Stimulated activated CD8-positive, alpha-beta memory T cell treated with anti-CD3 and anti-CD28 coated beads, Interleukin-15, amount 100 ng/mL, for 4 hours (primary cell): ENCODE measurements at places on chromosomes 13 and 19.

DNA sequence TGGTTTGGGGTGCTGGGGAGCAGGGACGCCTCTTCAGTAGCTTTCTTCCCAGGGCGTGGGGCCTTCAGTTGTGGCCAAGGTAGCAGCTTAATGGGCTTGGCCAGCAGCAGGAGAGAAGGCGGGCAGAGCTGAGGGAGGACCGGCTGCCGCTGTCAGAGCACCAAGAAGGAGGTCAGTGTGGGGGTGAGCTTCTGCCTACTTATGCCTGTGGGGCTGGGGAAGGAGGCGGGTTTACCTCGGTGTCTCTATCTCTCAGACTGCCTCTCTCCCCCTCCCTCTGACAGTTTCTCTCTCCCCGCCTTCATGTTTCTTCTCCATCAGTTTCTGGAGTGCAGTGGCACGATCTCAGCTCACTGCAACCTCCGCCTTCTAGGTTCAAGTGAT is at the start of gene CAPN12:
CAPN12 (minus strand) TSS at position 177 of the 384 bp plus-strand sequence. CDS start 309 bp downstream, outside the sequence.
- no peak for DNase-seq

DNA sequence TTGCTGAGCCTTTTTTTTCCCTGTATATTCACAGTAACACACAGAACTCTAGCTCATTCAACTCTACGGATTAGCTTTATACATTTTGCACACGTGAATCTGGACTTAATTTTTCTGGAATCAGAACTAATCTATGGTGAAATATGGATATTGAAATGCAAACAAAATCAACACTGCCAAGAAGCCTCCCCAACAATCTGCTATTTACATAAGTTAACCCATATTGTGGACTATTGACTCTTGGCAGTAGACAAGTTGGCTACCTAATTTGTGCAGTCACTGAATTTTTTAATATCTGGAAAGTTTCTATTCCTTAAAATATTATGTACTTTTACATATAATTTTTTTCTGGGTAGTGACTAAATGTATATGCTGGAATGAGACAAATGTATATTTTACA is 815.4 kb downstream of the PCDH17 start:
- no peak for DNase-seq

GRCh38 chr19:42285541-42285941 is 16.4 kb upstream of the PRR19 start:
- no peak for DNase-seq

GRCh38 chr13:43422116-43422515 is 364.7 kb downstream of the ENOX1 start:
- no peak for DNase-seq

GRCh38 chr19:47486900-47487299 is 2.9 kb upstream of the KPTN start:
- no peak for DNase-seq

DNA sequence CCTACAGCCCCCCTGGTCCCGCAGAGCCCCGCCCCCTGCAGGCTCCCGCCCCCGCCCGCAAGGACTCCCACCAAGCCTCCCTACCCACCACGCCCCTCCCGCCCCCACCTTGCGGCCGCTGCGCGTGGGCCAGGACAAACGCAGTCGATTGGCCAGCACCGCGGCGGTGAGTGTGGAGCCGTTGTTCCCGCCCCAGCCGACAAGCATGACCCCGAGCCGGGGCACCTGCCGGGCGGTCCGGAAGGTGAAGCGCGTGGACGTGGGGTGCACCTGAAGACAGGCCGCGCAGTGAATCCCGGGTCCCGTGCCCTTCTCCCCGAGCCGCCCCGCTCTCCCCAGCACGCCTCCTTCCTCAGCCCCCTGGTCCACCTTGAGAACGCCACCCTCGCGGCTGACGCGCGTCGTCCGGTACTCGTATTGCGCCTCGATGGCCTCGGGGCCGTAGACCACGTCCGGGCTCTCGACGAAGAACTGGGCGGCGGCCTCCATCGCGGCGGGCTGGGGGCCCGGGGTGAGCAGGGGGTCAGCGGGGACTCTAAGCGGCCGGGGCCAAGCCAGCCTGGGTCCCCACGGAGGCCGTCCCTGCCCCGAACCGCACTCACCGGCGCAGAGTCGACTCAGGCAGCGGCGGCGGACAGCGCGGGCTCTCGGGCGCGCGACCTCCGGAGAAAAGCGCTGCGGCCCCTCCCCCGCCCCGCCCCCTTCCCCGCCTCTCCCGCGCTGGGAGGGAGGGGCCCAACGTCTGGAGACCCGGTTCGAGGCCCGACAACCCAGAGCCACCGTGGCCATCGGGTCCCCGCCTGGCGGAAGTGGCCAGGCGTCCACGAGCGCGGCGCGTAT is at the start of gene ISYNA1:
ISYNA1 (minus strand) TSS at position 643 of the 840 bp plus-strand sequence; CDS start at position 489, 154 bp downstream.
- peak; percentile 62 for DNase-seq

DNA sequence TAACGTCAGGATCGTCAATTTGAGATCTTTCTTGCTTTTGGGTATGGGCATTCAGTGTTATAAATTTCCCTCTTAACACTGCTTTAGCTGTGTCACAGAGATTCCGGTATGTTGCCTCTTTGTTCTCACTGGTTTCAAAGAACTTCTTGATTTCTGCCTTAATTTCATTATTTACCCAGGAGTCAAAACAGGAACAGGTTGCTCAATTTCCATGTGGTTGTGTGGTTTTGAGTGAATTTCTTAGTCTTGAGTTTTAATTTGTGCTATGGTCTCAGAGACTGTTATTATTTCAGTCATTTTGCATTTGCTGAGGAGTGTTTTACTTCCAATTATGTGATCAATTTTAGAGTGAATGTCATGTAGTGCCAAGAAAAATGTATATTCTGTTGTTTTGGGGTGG is 153.1 kb downstream of the PCDH17 start:
- no peak for DNase-seq

GRCh38 chr13:52665325-52665724 is 12.7 kb downstream of the SUGT1 start:
- no peak for DNase-seq

DNA sequence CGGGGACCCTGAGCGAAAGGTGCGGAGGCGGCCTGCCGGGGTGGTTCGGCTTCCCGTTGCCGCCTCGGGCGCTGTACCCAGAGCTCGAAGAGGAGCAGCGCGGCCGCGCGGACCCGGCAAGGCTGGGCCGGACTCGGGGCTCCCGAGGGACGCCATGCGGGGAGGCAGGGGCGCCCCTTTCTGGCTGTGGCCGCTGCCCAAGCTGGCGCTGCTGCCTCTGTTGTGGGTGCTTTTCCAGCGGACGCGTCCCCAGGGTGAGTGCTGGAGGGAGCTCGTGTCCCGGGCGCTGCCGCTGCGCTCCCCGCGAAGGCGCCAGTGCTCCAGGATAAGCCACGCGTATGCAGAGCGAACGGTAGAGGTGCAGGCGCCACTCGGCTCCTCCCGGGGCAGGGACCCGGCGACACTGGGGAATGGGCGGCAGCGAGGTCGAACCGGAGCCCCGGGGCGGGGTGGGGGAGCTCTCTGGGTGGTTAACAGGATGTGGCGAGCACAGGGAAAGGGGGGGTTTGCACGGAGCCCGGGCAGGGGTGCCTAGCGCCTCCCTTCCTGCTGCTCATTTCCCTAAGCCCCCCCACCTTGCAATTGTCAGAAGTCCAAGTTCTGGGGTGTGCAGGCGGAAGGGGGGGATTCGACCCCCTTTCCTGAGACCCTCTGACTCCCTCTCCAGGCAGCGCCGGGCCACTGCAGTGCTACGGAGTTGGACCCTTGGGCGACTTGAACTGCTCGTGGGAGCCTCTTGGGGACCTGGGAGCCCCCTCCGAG is at the start of gene IL27RA:
IL27RA (plus strand) TSS at position 44 of the 762 bp plus-strand sequence; CDS start at position 155, 111 bp downstream.
- peak; percentile 46 for DNase-seq

GRCh38 chr19:42353341-42354015 is 28.0 kb downstream of the MEGF8 start:
- no peak for DNase-seq

DNA sequence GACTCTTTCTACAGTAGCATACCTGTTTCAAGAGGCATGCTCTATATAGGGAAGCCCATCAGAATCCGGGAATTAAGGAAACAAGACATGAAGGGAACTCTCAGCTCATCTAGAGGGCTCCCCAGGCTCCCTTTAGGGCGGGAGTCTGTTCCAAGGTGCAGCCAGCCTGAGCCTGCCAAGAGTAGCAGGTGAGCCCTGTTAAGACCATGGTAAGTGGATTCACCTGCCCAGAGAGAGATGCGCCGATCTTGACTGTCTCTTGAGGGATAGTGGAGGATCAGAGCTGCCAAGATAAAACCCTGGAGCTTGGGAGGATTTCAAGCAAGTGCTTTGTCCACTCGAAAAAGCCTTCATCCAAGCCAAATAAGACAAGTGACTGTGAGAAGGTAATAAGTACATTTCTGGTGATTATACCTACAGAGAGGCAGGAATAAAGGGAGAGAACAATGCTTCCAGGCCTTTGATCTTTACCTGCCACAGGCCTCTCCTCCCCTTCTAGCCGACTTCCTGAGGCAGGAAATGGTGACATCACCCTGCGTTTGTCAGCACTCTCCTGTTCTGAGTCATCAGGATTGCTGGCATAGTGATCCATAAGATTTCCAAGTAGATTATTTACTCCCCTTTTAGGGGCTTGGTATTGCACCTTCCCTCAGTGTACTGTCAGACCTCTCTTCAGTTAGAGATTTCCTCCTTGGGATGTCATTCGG is 31.5 kb downstream of the KLF5 start:
- DNase-seq = no peak

GRCh38 chr13:95896301-95896700 is 156.9 kb downstream of the UGGT2 start:
- DNase-seq = no peak

- DNase-seq = no peak
Observed at GRCh38 chr13:98279473-98280175, 102.6 kb upstream of the RNF113B start.

DNA sequence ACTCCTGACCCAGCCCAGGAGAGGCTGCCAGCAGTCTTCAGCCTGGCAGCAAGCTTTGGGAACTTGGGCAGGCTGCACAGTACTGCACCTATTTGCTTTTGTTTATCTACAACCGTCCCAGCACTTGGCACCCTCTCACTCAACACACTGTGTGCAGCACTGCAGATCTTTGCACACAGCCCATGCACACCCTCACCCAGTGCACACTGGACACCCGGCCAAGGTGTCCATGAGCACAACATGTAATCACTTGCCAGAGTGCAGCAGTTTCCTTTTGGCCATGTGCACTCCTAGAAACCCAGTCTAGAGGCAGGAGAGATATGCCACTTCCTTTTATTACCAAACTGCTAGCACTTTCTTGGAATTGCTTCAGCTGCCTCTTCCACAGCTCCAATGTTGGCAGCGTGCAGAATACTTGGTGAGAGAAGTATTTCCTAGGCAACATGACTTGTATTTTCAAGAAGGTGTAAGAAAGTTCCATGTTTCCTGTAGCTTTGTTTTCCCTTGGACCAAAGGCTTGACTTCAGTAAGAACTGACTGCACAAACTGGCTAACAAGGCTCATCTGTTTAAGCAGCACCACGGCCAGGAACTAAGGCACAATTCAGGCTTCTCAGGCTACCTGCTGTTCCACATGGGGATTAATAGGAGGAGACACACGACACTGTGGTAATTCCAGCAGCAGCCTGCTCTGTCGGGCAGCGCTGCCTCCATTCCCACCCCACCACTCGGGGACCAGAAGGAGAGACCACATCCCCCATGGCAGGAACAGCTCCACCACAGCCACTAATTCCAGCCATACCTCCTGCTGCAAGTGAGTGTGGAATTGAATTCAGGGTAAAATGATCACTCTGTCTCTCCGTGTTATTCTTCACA is 15.3 kb downstream of the ATP7B start:
- DNase-seq = no peak

DNA sequence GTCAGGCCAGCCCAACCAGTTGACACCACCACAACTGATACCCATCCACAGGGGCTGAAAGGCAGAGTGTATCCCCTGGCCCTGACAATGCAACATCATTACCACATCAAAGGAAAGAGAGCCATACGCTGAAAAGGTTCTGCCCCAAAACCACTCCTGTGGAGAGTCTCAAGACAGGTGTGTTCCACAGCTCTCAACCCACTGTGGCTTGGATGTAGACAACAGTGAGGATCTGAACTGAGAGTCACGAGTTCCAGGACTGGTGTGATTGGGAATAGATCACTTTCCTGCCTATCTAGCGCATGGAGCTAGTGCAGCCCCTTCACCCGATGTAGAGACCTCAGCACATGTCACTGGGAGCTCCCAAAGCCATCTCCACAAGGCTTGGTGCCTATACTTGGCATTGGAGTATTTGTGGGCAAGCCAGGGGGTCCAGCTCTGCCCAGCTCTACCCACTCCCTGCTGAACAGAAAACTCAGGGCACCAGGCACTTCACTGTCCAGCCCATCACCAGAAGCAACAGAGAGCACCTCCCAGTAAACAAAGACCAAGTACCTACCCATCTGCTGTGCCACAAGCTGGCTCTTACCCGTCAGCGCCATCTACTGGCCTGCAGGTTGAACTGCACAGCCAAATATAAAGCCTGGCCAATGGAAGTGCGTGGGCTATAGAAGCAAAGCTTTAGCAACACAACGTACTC is 579.5 kb downstream of the UQCRFS1 start:
- DNase-seq = no peak

DNA sequence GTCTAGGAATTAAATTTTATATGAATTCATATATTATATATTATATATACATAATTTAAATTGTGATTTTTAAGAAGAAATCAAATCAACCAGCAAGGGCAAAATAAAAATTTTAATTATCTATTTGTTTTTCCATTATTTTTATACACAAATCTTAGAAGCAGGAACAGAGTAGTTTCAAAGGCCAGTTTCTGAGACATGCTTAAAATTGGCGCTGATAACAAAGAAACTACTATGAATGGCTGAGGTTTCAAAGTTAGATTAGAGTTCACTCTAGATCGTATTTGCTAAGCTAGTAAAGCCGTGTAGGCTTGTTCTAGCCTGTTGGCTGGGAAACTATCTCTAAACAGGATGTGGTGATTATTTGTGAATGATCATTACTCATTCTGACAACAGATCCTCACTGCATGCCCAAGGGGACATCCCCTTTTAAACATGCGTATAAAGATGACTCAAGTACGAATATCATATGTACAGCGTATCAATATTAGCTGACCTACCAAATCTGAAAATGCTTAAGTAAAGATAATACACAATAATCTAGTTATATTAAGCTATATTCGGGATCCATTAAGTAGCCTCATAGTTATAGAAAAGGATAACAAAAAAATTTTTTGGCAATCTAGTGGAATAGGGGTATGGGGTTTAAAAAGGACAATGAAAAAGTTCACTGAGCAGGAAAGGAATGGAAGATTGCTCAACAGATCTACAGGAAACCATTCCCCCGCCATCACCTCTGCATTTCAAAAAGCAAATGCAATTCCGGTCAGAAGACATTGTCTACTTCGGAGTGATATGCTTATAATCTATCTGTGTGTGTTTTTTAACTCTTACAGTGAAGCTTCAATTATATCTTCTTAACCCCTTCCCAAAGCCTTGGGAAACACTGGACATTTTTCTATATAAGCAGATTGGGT is 150.1 kb downstream of the SHISA2 start:
- no peak for DNase-seq

DNA sequence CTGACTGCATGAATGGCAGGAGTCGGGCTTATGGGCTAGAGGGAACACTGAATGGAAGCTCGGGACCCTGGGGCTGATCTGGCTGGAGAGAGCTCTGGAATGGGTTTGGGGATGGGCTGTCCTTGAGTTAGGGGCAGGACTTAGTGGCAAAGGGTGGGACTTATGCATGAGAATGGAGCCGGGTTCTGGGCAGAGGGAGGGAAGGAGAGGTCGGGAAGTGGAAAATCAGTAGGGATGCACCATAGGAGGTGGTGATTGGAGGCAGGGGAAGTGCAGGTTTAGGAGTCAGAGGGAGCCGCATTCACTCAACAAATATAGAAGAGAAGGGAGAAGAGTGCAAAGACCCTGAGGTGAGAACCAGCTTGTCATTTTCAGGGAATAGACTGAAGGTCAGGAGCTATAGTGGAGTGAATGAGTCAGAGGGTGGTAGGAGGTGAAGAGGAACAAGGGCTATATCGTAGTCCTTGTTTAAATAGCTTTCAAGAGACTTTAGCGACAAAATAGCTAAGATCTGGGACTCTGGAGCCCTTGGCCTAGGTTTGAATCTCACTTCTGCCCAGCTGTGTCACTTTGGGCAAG is 748 bp downstream of the RAB4B start:
- DNase-seq = no peak
